Right ventricle myocardium inferior (tissue), 1 donor: ENCODE measurements at places on chromosomes 4 and X. TPM values are rescaled to one million over a fixed set of nuclear protein-coding genes. Genes with fewer than 3 reads are reported as not detected.
A peak's percentile ranks its signal among the peaks of the same experiment; 100 is the strongest.

The CHRDL1 gene
- 3.2 TPM for total RNA-seq

The PAGE2 gene
- total RNA-seq = not detected

The GJB1 gene
- total RNA-seq = not detected

The PAGE2B gene
- not detected for total RNA-seq

DNA sequence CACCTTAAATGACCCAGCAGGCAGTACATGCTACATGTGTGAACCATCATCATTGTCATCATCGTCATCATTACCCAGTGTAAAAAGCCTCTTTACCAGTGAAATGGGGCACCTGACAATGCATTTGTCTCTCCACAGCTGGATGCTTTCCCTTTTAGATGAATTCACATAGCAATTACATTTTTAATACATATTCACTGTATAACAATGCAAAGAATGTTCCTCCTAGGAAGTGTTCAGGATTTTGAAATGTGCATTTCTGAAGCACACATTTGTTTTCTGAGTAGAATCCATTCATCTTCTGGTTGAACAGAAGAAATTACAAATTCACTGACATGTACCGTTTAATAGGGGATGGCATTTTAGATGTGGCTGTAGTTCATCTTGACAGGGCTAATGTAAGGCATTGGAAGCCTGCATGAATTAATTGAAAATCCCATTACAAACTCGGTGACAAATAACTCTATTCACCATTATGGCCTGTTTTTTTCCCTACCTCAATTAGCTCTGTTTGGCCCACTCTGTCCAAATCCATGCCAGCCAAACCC, 111.1 kb downstream of the SH3RF1 start:
- no peak for DNase-seq

DNA sequence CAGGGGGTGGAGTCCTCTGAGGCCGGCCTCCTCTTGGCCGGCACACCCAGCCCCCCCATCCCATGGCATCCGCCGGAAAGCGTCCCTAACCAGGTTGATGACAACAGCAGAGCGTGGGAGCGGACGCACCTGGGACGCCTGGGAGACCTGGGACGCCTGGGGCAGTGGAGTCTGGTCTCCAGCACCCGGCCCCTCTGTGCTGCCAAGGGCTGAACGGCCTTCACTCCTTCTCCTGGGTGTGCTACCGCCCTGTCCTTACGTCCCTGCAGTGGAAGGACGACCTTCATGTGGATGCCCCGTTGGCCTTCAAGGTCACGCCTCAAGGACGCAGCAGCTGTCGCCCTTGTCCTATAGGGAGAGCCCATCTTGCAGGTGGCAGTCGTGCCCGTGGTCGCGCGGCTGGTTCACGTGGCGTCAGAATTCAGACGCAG, 26.9 kb downstream of the NKX1-1 start:
- DNase-seq = peak; percentile 44

DNA sequence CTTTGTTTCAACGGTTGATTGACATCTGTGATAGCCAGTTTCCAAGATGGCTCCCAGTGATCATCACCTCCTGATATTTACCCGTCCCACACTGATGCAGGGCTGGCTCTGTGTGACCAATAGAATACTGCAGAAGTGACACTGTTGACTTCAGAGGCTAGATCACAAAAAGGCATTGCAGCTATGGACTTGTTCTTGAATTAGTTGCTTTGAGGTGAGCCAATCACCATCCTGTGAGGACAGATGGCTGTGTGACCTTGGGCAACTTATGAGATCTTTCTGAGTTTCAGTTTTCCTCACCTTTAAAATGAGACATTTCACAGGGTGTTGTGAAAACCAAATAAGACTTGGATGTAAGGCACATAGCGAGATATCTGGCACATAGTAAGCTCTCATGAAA, 1.8 kb upstream of the GPR82 start:
- no peak for DNase-seq

- DNase-seq = no peak
These were observed 3.0 kb downstream of the IL21 start for GRCh38 chr4:122617597-122618593.

DNA sequence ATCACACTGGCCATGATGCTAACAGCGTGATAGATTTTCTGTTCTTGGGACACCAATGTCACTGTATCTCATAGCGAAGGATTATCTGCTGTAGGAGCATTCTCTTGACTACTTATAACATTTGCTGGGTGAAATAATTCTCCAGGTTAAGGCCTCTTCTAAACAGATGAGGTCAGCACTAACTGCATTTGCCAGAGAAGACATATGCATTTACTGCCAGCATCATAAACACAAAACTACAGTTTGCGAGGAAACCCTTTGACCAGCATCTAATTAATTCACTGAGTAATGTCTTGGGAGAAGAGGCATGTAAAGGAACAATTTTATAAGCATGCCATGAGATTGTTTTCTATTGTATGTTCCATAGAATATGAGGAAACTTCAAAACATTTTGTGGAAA, 13.9 kb downstream of the TBC1D1 start:
- DNase-seq = no peak

DNA sequence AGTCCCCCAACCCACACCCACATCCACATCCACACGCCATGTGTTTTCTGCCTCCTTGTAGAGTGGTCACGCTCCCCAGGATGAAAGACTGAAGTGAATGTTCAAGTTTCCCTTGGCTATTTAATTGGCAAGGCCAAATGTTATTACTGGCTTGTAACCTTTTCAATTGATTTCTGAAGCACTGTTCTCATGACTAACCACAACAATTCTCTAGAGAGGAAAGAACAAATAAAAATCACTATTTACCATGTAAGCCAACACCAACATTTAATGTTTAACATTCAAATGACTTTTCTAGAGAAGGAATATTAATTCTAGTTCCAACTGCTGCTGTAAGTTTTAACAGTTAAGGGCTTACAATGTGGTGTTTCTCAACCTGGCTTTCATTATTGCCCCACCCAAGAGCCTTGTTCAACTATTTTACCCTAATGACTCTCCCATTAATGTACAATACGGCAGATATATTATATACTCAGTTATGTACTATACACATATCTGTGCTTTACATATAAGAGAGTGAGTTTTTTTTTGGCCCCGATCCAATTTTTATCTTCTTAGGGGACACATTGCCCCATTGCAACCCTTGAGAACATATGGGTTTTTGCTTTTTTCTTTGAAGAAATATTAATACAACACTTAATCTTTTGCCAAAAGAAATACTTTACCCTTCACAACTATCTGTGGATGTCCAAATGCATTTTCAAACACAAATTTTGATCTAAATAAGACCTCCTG, 46.5 kb downstream of the RELL1 start:
- DNase-seq = no peak

DNA sequence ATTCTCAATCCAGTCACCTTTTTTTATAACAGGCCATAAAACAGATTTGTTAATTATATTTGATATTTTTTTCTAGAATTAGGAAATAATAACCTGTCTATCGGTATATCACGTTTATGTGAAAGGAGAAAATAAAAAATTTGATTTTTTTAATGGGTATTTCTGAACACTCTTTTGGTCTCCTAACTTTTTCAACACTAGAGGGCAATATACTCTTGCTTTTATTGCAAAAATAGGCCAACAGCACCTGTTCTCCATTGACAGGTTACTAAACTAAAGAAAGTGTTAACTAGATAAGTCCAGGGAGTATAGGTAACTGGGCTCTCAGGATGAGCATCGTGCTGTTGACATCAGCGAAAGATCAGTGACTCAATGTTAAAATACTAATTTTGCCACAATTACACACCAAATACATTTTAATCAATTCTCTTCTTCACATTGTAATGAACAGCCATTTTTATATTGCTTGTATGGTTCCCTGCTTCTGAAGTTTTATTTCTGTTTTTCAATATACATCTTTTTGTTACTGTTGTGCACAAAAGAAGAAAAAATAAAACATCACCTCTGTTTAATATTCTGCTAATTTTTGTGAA, 22.8 kb downstream of the NDST4 start:
- no peak for DNase-seq

DNA sequence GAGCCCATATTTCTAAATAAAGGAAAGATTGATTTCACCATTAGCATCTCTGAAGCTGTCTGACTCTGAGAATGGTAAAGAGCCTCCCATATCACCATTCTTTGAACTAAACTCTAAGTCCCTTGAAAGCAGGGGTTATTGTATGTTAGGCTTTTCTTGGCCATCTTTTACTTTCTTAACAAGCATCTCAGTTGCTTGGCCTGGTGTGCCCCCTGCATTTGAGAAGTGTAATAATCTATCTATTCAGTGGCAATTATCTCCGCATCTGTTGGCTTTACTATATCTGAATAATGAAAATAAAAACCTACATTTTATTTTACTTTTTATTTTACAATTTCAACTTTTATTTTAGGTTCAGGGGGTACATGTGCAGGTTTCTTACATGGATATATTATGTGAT, 128.3 kb upstream of the ARMCX2 start:
- no peak for DNase-seq

DNA sequence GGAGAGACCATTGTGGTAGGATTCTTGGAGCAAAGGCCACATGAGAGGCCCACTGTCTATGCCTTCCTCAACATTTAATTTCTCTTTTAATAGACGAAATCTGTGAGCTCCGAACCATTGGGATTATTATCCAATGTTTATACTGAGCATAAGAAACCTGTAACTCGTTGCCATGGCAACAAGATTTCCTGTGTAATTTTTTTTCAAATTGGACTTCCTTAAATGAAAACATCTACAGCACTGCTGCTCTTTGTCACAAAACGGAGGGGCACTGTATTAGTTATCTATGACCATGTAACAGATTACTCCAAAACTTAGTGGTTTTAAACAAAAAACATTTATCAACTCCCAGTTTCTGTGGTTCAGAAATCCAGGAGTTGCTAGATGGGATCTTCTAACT, 38.7 kb downstream of the PPP1R2C start:
- DNase-seq = no peak
